Cerebellar cortex (tissue), 1 donor: ENCODE measurements at places on chromosomes 13 and 19.

- DNase-seq = no peak
Measured at GRCh38 chr13:69903081-69903480, 204.5 kb upstream of the ATXN8OS start.

GRCh38 chr13:23806874-23807526 lies 82.2 kb downstream of the MIPEP start:
- DNase-seq = no peak

- peak; percentile 37 for DNase-seq
Measured at GRCh38 chr19:1999856-2000515, 15.5 kb downstream of the BTBD2 start.

DNA sequence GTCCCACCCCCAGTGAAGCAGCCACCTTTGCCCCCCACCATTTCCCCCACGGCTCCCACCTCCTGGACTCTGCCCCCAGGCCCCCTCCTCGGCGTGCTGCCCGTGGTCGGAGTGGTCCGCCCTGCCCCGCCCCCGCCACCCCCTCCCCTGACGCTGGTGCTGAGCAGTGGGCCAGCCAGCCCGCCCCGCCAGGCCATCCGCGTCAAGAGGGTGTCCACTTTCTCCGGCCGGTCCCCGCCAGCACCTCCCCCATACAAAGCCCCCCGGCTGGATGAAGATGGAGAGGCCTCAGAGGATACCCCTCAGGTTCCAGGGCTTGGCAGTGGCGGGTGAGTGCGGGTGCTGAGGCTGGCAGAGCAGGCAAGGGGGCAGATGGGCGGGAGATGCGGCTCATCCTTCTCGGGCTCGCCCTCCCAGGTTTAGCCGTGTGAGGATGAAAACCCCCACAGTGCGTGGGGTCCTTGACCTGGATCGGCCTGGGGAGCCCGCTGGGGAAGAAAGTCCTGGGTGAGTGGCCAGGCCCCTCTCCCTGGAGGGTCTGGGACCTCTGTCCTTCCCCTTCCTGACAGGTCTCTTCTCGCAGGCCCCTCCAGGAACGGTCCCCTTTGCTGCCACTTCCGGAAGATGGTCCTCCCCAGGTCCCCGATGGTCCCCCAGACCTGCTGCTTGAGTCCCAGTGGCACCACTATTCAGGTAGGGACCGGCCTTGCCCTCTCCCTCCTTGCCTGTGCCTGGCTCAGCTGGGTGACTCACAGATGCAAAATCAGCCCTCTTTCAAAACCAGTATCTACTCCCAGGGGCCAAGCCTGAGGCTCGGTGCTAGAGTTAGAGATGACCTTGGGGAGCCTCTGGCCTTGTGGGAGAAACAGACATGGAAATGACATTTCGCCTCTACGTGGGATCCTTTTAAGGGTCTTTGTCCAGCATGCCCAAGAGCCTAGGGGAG lies 8.8 kb downstream of the IGFLR1 start:
- no peak for DNase-seq

DNA sequence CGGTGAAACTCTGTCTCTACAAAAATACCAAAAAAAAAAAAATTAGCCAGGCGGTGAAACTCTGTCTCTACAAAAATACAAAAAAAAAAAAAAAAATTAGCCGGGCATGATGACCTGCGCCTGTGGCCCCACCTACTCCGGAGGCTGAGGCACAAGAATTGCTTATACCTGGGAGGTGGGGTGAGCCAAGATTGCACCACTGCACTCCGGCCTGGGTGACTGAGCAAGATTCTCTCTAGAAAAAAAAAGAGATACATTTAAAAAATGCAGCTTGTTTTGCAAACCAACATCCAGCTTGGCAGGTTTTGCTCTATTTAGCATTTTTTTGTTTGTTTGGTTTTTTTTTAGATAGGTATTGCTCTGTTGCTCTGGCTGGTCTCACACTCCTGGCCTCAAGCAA lies 6.7 kb upstream of the PGPEP1 start:
- DNase-seq = no peak

GRCh38 chr13:61727767-61728166 lies 312.1 kb upstream of the PCDH20 start:
- no peak for DNase-seq

GRCh38 chr13:109160887-109161669 lies 531.7 kb downstream of the MYO16 start:
- DNase-seq = peak; percentile 5

- DNase-seq = no peak
Measured at GRCh38 chr13:41514853-41515395, 57.6 kb downstream of the RGCC start.

DNA sequence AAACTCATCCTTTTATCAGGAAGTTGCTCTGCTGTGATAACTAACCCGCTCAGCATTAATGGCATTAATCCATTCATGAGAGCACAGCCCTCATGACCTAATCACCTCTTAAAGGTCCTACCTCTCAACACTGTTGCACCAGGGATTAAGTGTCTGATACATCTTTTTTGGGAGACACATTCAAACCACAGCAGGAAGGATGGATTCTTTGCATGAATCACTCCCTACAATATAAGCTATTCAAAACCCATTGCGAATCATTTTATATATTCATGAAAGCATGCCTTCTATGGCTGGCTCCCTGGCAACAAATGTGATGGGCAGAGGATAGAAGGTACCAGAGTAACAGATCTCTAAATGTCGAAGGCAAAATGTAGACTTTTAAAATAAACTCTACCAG lies 27.6 kb downstream of the ARL11 start:
- no peak for DNase-seq

DNA sequence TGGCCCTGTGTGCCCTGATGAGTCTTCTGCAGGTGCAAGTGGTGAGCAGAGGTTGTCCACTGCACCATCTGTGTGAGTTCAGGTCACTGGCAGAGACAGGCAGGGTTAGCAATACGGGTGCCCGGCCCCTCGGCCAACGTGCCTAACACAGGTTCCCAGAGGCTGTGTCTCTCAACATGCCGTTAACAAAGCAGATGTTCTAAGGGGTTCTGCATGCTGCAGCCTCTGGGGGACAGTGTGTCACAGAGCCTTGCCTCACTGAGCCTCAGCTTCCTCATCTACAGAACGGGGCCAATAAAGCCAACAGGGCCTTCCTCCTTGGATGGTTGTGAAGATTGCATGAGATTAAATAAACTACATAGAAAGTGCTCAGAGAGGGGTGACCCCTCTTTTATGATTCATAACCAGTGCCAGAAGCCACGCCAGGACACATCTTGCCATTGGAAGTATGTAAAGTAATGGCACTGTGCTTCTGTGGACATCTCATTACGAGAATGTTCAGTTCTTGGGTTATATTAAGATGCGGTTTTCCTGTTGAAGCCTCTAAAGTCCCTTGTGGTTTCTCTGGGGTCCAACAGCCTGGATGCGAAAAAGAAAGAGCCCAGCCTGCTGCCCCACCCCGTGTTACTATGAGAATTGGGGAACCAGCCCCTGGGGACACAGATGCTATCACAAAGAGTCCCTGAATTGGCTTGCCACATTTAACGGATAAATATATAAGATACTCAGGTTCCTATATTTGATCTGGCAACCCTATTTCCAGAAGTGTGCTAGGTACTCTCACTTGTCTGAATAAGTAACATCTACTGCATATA lies 11.2 kb upstream of the ARHGEF18 start:
- DNase-seq = no peak

- no peak for DNase-seq
Measured at GRCh38 chr13:106367361-106367971, 168.0 kb downstream of the EFNB2 start.

DNA sequence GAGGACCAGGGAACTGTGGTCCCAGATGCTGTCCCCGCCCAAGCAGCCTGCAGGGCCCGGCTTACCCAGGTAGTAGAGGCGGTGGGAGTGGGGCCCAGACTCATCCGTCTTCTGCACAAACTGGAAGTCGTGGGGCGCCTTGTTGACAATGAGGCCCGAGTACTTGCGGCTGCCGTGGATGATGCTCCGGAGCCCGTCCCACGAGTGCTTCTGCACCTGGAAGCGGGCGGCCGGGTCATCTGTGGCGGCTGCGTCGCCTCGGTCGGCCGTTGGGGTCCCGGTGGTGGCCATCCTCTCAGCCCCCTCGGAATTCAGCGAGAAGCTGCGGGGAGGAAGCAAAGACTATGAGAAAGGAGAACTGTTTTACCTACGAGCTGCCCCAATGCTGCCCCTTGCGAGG lies 9.6 kb downstream of the DPP9 start:
- no peak for DNase-seq

GRCh38 chr19:2325281-2326046 lies 2.9 kb downstream of the LSM7 start:
- peak; percentile 80 for DNase-seq

GRCh38 chr19:7067716-7068115 lies 1.8 kb upstream of the ZNF557 start:
- DNase-seq = no peak

GRCh38 chr13:49821216-49822009 lies 28.9 kb upstream of the KPNA3 start:
- DNase-seq = no peak

DNA sequence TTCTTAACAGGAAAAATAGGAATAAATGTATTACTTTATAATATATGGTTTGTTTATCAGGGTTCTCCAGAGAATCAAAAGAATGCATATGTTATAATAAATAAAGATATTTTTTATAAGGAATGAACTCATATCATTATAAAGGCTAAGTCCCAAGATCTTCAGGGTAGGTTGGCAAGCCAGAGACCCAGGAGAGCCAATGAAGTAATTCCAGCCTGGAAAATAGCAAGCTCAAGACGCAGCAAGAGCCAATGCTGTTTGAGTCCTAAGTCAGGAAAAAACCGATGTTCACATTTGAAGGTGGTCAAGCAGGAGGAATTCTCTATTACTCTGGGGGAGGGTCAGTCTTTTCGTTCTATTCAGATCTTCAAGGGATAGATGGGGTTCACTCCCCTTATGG lies 490.0 kb downstream of the PCDH20 start:
- no peak for DNase-seq

- DNase-seq = no peak
Measured at GRCh38 chr13:19657872-19658591, 24.6 kb downstream of the MPHOSPH8 start.

GRCh38 chr13:107590556-107590955 lies 624.8 kb downstream of the LIG4 start:
- DNase-seq = no peak

DNA sequence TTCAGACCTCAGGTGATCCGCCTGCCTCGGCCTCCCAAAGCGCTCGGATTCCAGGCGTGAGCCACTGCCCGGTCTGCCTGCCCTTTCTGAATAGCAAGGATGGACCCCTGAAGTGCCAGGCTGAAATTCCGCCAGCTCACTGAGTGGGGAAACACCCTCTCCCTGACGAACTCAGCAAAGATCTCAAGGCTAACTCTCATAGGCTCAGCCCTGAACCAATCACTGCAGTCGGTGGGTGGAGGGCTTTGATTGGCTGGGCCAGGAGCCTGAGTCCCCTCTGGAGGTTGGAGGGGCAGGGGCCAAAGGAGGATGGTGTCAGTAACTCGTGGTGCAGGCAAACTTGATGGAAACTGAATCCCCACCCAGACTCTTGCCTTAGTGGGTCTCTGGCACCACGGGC lies 11.2 kb upstream of the COMP start:
- no peak for DNase-seq

DNA sequence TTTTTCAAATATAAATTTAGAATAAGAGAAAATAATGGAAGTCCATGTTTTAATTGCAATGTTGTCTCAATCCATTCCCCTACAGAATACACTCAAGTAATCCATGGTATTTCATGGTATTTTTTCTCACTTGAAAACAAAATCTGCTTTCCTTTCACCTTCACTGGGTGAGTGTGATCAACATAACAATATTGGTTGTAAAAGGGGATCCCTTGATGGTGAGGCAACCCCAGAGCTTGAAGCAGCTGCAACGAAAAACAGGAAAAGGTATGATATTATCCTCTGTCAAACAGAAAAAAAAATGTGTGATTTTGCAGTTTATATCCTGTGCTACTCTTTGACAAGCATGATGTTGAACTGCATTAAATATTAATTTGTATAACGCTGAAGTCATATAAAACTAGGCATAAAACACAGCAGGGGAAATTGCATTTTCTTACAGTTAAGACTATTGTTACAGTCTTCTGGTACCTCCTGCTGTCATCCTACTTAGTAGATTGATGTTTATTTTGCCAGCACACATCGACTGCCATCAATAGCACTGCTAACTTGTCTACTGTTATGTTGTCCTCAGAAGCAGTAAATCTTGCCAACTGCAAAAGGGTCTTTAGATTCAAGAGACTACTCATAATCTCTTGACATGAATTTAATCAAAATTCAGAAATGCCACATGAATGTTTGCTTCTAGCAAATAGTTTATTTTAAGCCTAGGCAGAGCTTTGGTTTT lies 373.1 kb upstream of the MIR17HG start:
- DNase-seq = no peak

DNA sequence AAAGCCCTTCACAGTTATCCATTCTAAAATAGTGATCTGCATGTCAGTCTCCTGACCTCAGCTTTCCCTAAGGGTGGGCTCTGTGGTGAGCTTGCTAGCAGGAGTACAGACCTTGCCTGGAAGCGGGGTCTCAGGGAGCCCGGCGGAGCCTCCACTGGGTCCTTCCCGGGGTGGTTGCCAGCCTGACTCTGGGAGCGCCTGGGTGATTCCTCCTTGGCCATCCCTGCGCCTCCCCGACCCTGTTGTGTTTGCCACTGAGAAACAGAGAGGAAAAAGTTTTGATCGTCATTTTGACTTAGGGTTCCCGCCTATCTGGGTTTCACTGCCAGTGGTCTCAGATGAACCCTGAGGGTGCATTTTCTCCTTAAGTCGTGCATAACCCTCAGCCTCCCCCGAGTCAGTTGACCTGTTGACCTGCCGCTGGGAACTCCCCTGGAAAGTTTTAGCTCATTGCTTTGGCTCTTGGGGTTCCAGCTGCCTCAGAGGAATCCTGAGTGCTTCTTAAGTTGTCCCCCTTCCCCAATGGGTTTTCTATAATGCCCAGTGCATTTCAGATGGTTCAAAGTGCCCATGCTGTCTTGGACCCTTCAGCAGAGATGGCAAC lies 117.8 kb downstream of the RAB20 start:
- no peak for DNase-seq

GRCh38 chr13:34002141-34002540 lies 184.2 kb downstream of the RFC3 start:
- no peak for DNase-seq

- DNase-seq = peak; percentile 54
Measured at GRCh38 chr19:34319785-34320184, 45.2 kb upstream of the GPI start.
